ENCODE measurements at places on chromosomes 16 and 17.

- DNase-seq, result no peak
Measured at GRCh38 chr17:34874478-34874877, 86.8 kb downstream of the CCT6B start.

DNA sequence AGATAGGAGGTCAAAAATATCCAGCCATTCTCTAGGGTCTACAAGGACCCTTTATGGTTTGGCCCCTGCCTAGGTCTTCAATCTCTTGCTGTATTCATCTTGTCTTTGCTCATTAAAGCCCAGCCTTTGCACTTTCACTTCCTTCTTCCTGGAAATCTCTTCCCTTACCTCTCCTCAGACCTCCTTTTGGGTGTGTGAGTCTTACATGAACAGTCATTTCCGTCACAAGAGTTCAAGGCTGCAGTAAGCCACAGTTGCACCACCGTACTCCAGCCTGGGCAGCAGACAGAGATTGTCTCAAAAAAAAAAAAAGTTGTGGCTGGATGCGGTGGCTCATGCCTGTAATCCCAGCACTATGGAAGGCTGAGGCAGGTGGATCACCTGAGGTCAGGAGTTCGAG, 6.0 kb upstream of the ATP1B2 start:
- no peak for DNase-seq

DNA sequence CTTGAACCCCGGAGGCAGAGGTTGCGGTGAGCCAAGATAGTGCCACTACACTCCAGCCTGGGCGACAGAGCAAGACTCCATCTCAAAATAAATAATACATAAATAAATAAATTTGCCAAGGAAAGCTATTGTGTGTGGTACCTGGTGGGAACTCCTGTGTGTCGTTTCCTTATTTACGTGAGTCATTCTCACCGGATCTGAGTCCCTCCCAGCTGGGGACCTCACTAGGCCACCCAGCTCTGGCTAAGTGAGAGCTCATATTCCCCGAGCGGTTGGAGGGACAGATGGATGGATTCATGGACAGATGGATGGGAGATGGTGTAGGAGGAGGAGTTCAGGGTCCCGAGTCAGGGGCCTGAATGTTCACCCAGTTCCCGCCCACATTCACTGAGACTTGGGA, 22.9 kb upstream of the C1QL1 start:
- no peak for DNase-seq

DNA sequence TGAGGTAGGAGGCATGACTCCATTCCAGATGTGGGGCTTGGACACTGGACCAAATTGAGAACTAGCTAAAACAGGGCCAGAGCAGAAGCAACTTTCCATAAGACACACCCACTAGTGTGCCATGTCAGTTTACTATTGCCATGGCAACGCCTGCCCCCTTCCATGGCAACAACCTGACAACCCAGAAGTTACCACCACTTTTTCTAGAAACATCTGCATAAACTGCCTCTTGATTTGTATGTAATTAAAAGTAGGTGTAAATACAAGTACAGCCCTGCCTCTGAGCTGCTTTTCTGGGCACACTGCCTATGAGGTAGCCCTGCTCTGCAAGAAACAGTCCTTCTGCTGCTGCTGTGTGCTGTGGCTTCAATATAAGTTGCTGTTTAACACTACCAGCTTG, 19.5 kb upstream of the SCNN1B start:
- no peak for DNase-seq

GRCh38 chr16:2752850-2753732, 653 bp downstream of the SRRM2 start:
- no peak for DNase-seq

- DNase-seq, result no peak
Measured at GRCh38 chr16:57318240-57318970, 33.9 kb upstream of the PLLP start.

- no peak for DNase-seq
Measured at GRCh38 chr17:50909765-50910605, 43.8 kb upstream of the TOB1 start.
